Liver (tissue), 10 donors: ENCODE measurements at places on chromosomes 5 and 9. TPM values are rescaled to one million over a fixed set of nuclear protein-coding genes. Genes with fewer than 3 reads are reported as not detected.

The HMMR gene
- total RNA-seq, result 48.5 TPM

The SEMA5A gene
- total RNA-seq, result 5.8 TPM

The AGGF1 gene
- 16.7 TPM for total RNA-seq

- H3K4me3 ChIP-seq, result no peak overlapping the region
- no peaks in the 10 kb centered on the region for H3K4me1 ChIP-seq
- peaks cover 32% of the 10 kb centered on the region for H3K36me3 ChIP-seq
- H3K27ac ChIP-seq, result no peak overlapping the region
Observed at GRCh38 chr9:121140162-121140561, 61.5 kb downstream of the RAB14 start.

- H3K27me3 ChIP-seq, result peaks cover 2% of the 10 kb centered on the region
- no peak overlapping the region for H3K27ac ChIP-seq
- no peaks in the 10 kb centered on the region for H3K4me1 ChIP-seq
- no peaks in the 10 kb centered on the region for H3K36me3 ChIP-seq
- no peak overlapping the region for H3K4me3 ChIP-seq
- no peak for DNase-seq
Observed at GRCh38 chr5:13843175-13843846, 101.2 kb downstream of the DNAH5 start.

GRCh38 chr5:151388960-151389359 lies 41.6 kb upstream of the SLC36A2 start:
- no peak for DNase-seq
- H3K36me3 ChIP-seq, result no peaks in the 10 kb centered on the region
- H3K27ac ChIP-seq, result no peak overlapping the region
- no peak overlapping the region for H3K4me3 ChIP-seq
- no peaks in the 10 kb centered on the region for H3K4me1 ChIP-seq

DNA sequence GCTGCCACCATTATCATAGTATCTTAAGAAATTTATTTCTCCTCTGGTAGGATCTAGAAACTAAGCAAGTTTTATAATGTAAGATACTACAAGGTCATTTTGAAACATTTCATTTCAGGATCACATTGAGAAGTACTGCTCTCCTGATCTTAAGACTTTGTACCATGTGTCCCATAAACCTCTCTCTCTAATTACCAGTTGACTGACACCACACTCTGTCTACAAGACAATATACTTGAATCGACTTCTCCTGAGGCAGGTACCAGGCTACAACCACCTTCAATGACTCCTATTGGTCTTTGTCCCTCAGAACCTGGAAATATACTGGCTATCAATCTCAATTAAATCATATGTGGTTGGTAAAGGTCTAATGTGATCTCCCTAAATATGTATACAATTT lies 597.0 kb downstream of the PTPRD start:
- DNase-seq, result no peak
- no peak overlapping the region for H3K27ac ChIP-seq
- H3K27me3 ChIP-seq, result no peaks in the 10 kb centered on the region
- no peaks in the 10 kb centered on the region for H3K36me3 ChIP-seq
- no peak overlapping the region for H3K4me3 ChIP-seq

GRCh38 chr5:37838152-37838932 lies 1.5 kb downstream of the GDNF start:
- peaks cover 30% of the 10 kb centered on the region for H3K4me1 ChIP-seq
- no peak overlapping the region for H3K27ac ChIP-seq
- peak overlapping the region; percentile 9 for H3K4me3 ChIP-seq
- H3K27me3 ChIP-seq, result peaks cover 3% of the 10 kb centered on the region
- H3K36me3 ChIP-seq, result no peaks in the 10 kb centered on the region

GRCh38 chr5:68428231-68428811 lies 212.8 kb downstream of the PIK3R1 start:
- H3K27me3 ChIP-seq, result no peaks in the 10 kb centered on the region
- no peak overlapping the region for H3K4me3 ChIP-seq
- H3K27ac ChIP-seq, result no peak overlapping the region
- no peaks in the 10 kb centered on the region for H3K4me1 ChIP-seq
- DNase-seq, result peak; percentile 78

- no peak overlapping the region for H3K4me3 ChIP-seq
- no peaks in the 10 kb centered on the region for H3K36me3 ChIP-seq
- DNase-seq, result no peak
- H3K4me1 ChIP-seq, result no peaks in the 10 kb centered on the region
Observed at GRCh38 chr5:67530609-67531255, 334.1 kb upstream of the CD180 start.
